T follicular helper cell (primary cell): ENCODE measurements at places on chromosomes 5 and 9.

GRCh38 chr9:115118879-115119218, 892 bp upstream of the TNC start:
- DNase-seq, result no peak

GRCh38 chr9:91417602-91418214, 5.9 kb downstream of the NFIL3 start:
- no peak for DNase-seq

DNA sequence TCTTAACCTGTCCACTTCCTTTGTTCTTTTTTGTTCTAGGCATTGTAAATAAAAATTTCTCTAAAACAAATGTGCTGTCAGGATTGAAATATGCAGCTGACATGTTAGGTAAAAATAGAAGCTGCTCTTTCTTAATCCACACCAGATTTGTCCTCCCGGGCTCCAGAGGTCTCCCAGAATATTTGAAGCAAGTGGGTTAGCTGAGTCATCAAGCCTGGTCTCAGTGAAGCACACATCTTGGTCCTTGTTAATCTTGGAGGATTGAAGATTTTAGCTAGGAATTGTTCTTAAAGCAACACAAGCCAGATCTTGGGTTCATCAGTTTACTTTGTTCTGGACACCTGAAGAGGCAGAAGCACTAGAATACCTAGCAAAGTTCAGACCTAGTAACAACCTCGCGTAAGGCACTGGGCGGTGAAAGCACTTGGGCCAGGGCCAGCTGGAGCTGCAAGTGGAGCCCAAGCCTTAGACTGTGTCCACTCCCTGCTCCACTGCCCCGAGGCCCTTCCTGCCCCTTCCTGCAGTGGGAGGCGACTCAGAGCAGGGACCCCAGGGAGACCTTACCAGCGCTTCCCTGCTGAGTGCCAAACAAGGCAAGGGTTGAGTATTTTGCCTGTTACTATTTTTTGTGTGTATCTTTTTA, 36.5 kb downstream of the HABP4 start:
- DNase-seq, result no peak

DNA sequence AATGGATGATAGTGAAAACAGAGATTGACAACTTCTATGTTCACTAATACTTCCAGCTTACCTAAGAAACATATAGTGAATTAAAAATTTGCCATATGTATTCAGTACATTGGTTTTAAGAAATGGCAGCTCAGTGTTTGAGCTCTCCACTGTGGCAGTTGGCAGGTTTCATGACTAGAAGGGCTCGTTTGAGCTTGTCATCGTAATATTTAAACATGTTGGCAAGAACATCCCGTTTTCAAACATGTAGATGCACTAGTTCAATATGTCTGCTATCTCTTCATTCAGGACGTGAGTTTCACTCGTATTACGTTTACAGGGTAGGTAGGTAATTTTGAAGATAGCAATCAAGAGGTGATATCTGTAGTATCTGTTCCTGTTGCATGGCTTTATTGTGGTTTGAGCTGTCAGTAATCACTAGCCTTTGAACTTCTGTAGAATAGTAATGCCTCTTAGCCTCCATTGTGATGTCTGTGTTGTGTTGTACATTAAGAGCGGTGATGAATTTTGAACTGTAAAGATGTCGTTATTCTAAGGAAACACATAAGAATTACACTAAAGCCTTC, 74.8 kb downstream of the NLN start:
- no peak for DNase-seq

DNA sequence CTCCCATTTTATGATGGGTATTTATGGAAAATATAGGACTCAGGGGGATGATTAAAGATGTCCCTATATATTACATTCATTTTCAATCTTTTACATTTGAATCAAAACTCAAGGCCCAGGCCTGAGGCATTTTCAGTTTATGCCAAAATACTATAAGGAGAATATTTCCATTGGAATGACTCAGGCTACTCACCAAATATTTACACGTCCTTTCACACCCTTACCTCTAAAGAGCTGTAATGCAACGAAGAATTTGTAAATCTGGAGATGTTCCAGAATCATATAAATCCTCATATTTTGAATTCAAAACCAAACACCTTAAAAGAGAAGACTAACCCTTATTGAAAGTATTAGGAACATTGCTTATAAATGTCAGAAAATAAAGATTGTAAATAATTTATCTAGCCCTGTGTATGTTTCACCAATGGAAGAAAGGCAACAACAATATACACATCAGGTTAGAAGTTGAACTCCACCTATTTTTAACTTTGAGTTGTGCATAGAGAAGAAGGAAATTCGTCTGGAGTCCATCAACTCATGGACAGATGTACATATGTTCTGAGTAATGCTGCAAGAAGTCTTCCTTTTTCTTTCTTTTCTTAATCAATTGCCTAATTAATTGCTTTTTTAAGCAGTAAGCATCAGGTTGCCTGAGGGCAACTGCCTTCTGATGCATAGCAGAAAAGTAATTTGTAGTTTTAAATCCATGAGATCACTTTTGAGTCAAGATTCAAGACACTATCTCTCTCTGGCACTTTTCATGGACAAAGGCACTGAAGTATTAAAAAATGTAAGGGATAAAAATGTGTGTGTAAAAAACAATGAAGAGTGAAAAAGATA, 579.3 kb upstream of the RGMB start:
- no peak for DNase-seq

- peak; percentile 18 for DNase-seq
These were observed 77.5 kb upstream of the IFNE start for GRCh38 chr9:21559402-21560280.

- no peak for DNase-seq
These were observed 40.8 kb upstream of the GNPDA1 start for GRCh38 chr5:142053426-142054151.

GRCh38 chr5:173246135-173246495, 11.1 kb upstream of the NKX2-5 start:
- no peak for DNase-seq

DNA sequence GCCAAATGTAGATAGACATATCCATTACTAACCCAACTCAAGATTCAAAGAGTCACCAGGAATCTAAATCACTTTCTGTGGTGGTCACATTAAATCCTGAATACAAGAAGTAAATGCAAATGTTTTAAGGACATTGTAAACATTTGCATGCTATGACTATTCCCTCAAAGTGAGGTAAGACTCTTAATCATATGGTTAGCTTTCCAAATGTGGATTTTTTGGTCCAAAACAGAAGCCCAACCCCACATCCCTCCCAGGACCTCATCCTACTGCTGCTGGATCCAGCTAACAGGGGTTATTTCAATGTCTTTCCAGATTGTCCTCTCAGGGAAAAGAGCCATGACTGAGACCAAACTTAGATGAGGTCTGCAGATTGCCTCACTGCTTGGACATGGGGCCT, 228.1 kb upstream of the PANK3 start:
- no peak for DNase-seq

GRCh38 chr5:130605234-130605633, 559.8 kb downstream of the HINT1 start:
- no peak for DNase-seq

DNA sequence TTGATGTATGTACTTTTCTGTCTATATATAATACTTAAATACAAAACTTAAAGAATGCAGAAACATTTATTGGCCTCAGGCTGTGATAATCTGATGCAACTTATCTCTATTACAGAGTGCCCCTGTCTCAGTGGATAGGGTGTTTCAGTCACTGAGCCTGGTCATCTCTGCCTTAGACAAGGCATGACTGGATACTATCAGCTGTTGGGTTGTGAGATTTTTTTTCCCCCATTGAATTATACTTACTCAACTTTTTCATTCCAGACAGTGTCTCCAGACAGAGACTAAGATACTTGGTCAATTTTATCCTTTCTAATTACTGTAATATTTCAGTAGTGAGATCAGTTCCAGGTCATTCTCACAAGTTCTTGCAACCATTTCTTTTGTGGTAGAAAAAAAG, 26.7 kb downstream of the XRCC4 start:
- DNase-seq, result no peak

- no peak for DNase-seq
These were observed 29.5 kb downstream of the C5orf15 start for GRCh38 chr5:133938929-133939328.

DNA sequence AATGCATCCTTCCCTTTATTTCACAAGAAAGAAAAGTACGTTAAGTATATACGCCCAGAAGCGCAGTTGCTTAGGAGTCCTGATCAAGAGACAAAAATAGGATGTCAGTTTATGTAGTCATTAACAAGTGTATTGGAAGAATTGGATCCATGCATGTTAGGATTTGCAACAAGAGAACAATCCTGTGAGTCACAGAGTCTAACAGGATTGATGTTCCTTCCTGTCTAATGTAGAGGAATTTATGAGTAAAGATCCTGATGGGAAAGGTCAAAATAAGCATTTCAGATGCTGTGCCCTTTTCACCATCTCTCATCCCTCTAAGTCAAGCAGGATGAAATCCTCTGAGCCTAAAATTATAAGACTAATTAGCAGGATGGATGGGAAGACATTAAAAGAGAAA, 406.0 kb upstream of the GRIA1 start:
- DNase-seq, result no peak

DNA sequence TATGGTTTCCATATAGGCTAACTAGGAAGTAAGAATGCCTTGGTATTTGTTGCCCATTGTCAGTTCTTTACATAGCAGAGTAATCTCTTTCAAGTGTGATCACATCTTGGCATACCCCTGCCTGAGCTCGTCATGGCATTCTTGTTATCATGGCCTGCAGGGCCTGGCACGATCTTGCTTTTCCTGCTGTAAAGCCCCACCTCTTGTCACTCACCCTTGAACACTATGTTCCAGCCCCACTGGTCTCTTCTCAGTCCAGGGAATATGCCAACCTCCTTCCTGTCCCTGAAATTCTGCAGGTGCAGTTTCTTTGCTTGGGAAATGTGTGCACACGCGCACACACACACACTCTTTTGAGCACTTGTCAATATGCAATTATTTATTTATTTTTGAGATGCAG, 250.2 kb upstream of the DMRT1 start:
- no peak for DNase-seq

- peak; percentile 58 for DNase-seq
These were observed at the start of gene PRR7 for GRCh38 chr5:177446200-177447065. Gene PRR7 (plus strand): TSS chr5:177446814. CDS start chr5:177455068, 8,254 bp downstream.

DNA sequence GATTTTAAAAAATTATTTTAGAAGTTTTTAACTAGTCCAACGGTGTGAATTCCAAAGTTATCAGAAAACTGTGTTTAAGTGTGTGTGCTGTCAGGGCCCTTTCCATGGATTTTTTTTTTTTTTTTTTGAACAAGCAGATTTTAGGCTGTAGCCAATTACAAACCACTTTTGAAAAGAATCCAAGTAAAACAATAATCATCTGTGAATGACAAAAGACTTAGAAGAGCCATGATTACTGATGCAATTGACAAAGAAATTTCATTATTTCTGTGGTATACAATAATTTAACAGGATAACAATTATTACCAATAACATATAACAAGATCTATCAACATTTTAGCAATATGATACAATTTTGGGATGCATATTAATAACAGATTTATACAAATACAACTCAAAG, 16.2 kb upstream of the PAIP1 start:
- no peak for DNase-seq

DNA sequence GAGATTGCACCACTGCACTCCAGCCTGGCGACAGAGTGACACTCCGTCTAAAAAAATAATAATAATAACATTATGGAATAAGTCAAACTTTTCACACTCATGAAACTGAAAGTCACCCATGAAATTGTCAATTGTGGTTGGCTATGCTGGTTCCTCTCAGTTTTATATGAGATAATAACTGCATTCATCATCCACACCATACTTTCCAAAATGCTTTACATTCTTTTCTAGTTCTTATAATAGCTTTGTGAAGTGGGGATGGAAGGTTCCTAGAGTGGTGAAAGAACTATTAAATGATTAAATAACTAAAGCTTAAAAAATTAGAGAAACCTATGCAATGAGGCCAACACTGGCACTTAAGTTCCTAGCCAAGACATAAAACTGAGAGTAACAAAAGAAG, 12.6 kb upstream of the ASPN start:
- DNase-seq, result no peak

GRCh38 chr9:81729135-81729534, 39.8 kb upstream of the TLE1 start:
- no peak for DNase-seq

GRCh38 chr5:107337281-107337680, 333.5 kb downstream of the EFNA5 start:
- no peak for DNase-seq

DNA sequence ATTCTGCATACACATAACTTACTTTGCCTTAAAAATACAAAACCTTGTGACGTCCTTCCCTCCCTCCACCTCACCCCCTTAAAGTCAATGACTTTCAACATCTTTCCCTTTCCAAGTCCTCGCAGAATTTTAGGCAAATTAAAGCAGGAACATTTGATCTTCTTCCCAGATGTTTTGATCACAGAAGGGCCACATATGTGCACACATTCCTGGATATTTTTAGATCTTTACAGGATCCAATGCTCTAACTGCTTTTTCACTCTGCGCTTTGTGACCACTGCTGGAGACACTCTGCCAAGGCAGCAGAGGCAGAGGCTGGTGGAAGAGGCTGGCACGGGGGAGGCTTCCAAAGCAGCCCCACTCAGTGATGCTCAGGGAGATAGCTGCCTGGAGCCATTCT, 130.7 kb downstream of the SEC61B start:
- DNase-seq, result no peak

DNA sequence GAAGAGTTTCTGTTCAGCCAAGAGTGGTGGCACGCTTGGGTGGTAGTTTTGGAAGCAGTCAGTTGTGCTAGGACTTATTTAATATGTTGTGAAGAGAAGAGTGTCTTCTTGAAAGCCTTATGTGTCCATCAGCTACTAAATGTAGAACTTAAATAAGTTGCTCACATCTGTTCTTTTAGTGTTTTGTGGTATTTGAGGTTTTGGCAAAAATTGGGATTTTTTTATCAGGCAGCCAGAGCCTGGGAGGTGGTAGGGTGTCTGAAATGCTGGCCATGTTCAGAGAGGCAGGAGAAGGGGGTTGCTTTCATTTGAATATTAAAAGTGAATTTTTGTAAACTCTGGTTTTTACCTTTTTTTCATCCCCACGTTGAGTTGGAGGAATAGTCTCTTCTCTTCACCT, 24.2 kb upstream of the ZBTB34 start:
- no peak for DNase-seq

DNA sequence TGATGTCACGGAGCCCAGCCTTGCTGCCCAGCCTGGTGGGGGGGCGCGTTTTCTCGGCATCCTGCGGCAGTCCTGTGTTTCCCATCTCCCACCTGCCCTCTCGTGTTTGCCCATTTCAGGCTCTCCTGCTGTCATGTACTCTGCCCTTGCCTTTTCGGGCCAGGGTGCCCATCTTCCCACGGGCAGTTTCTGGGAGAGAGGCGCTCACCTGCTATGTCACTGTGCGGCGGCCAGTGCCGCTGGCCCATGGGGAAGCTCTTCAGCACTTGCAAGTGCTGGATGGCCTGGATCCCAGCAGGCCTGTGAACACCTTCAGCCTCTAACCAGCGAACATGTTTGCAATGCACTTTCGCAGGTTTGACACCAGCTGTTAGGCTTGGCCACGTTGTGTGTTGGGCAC, 33.5 kb downstream of the SRD5A1 start:
- DNase-seq, result no peak

DNA sequence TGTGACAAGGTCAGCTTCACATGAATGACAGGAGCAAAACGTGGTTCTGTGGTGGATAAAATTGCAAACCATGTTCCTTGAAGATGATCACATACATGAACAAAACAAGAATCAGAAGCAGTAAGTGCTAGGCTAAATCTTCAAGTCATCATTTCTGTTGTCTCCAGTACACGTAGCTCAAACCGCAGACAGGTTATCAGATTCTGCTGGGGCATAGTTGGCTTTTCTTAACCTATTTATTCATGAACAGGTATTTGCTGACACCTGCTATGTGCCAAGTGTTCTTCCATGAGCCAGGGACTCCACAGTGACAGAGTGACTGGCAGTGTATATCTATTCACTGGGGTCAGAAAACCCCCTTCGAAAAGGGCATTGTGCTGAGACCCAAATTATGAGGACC, 20.8 kb downstream of the MFAP3 start:
- no peak for DNase-seq

- DNase-seq, result no peak
These were observed 97.7 kb downstream of the ASTN2 start for GRCh38 chr9:117317192-117317591.
